RCC 7860 (cell line): ENCODE measurements at places on chromosomes 11 and 22.

DNA sequence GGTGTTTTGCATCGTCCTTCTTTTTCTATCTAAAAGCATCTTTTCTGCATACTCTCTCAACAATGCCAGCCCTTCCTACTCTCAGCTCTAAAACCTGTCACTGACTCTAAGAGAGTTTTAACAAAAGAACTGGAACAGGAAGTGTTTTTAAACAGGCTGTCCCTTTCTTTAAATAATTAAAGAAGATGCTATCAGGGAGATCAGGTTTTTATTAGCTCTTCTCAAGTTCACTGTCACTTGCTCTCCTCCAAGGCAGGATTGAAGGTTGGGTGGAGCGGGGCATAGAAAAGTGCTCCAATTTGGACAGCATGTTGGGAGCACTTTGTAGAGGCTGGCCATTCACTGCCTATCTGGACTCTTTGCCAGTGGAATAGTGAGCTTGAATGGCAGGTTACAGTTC is 56.4 kb upstream of the BARX2 start:
- DNase-seq: no peak

- no peak for DNase-seq
These were observed 92.4 kb upstream of the TMEM45B start for GRCh38 chr11:129723146-129723760.

GRCh38 chr11:115222863-115223530 is 281.2 kb downstream of the CADM1 start:
- DNase-seq: peak; percentile 45

- DNase-seq: no peak
These were observed 7.0 kb downstream of the BEST1 start for GRCh38 chr11:61957021-61957770.

GRCh38 chr11:116117331-116118137 is 613.3 kb upstream of the CADM1 start:
- DNase-seq: no peak

DNA sequence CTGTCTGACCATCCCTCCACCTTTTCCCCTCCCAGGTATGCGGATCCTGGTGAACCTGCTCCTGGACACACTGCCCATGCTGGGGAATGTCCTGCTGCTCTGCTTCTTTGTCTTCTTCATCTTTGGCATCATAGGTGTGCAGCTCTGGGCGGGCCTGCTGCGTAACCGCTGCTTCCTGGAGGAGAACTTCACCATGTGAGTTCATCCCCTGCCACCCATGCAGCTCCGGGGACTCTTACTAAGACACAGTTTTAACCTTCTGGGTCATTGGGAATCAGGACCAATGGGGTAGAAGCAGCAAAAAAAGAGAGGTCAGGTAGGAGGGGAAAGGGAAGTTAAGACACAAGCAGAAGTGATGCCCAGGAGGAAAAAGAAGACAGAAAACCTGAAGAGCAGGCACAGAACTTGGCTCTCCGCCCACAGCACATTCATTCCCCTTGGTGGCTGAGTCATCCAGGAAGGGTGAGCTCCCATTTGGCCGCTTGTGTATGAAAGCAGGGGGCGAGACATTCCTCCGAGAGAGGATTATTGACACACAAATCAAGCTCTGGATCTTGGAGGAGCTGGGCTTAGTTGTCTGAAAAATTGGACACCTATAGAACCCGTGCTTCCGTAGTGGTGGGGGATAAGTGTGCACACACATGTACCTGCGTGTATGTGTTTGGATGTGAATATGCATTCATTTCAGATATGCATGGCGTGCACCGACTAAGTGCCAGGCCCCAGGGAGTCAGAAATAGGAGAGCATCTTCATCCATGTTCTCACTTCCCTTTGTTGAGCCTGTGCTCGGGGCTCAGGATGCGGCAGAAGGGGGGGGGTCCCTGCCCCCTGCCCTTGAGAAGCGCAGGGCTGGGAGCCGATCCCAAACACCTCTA is 64.2 kb downstream of the CACNA1I start:
- peak; percentile 77 for DNase-seq

GRCh38 chr11:115126092-115126491 is 378.1 kb downstream of the CADM1 start:
- DNase-seq: no peak

DNA sequence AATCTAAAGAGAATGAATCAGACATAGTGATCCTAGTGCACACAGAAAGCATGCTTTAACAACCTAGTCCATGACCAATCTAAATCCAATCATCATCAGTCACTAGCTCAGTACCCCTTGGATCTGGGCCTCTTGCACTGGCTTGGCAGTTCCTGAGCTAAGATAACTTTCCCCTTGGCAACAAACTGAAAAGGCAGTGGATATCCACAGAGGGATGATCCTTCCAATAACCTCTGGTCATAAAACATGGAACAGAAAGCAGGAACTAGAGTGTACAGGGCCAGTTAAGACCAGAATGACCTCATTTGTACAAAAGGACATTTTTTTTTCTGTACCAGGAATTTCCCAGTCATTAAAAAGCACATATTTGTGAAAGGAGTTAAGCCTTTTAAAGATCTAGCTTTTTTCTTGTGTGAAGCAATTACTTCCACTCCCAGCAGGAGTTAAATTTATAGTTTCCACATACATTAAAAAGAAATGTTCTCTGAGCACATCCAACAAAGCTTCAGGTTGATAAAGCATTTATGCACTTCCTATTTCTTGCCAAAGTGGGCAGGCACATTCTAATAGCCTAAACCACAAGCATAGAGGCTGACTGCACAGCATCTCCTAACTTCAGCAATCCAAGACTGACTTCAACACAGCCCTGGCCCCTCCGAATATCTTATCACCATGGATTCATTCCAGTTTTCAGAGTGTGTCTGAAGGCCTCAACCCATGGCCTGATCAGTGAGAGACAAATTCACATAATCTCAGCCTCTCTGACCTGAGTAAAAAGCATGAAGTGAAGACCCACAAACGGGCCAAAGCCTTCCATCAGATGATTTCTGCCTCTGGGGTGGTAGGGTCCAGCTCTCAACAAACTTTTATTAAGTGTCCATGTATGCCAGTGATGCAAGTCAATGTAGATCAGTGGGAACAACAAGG is 29.9 kb downstream of the GUCY1A2 start:
- peak; percentile 36 for DNase-seq

DNA sequence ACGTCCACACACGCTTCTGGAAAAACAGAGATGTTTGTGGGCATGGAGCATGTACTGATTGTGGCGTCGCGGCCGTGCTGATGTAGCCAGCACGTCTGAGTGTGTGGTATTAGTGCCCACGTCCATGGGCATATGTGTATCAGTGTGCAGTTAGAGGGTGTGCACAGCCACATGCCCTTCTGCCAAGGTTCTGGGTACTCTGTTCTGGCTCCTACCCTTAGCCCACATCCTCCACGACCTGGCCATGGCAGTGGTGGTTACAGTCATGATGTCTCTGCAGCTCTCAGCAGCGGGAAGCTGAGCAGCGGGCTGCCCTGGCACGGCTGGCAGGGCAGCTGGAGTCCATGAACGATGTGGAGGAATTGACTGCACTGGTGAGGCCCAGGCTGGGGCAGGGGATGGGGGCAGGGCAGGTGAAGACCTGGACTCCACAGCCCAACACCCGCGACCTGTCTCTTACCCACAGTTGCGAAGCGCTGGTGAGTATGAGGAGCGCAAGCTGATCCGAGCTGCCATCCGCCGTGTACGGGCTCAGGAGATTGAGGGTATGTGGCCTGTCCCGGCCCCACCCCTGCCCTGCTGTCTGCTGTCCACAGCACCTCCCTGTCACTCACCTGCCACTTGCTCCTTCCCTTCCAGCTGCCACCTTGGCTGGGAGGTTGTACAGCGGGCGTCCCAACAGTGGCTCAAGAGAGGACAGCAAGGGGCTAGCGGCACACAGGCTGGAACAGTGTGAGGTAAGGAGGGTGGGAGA is 7.3 kb downstream of the SMTN start:
- DNase-seq: no peak

DNA sequence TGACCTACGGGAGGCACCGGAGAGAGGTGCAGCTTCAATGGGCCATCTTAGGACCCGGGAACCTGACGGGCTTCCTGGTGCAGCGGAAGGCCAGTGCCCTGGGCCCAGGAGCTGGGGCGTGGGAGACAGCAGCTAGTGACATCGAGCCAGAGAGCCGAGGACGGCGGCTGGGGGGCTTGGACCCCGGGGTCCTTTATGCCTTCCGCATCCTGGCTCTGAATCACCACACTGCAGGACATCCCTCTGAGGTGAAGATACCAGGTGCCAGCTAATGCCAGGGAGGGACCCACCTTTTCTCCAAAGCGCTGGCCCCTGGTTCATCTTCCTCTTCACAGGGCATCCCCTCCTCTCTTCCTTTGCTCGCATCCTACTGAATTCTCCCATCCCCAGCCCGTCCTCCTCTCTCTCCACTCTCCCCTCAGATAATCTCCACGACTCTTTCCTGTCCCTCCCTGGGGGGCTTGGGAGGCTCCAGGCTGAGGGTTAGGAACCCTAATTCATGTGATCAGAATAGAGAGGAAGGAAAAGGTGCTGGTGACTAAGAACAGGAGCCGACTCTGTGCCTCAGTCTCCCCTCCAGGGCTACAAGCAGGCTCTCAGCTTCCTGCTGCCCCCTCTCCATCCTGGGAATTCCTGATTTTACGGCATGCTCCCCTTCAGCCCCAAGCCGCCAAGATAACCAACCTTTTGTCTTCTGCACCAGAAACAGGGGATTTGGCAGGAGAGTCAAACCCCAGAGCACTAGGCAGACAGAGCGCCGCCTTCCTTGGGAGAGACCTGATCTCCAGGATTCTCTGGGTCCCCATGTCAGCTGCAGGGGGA is 8.5 kb downstream of the VSIG10L2 start:
- no peak for DNase-seq

- DNase-seq: no peak
These were observed 43.4 kb downstream of the GRIK4 start for GRCh38 chr11:120554766-120555432.

DNA sequence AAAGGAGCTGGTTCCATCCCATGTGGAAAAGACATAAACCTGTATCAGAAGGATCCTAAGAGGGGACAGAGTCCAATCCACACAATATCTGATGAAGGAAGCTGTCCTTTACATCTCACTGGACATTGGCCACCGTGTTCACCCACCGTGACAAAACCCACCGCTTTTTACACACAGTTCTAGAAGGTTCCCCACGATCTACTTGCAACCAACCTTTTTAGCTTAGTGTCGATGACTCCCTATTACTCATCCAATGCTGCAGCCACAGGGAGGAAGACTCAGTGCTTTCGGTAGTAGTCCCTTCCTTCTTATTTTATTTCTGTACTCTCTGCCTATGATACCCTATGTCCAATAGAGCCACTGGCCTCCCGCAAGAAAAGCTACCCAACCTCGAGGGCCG is 65.4 kb downstream of the MAPK1 start:
- peak; percentile 50 for DNase-seq

- DNase-seq: no peak
These were observed 712.6 kb upstream of the ANO5 start for GRCh38 chr11:21480240-21480639.

DNA sequence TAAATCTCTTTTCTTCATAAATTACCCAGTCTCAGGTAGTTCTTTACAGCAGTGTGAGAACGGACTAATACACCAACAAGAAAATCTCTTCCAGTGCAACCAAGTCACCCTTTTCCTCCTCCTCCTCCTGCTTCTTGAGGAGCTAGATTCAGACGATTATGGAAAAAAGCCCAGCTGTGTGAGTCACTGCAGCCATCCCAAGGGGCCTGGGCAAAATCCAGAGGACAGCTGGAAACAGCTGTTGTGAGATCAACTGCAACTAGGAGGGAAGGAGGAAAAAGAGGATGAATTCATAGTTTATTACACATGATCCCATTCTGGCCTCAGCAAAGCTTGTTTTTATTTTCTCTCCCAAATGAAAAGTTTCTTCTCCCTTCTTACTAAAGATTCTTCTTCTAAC is 32.9 kb downstream of the RBFOX2 start:
- DNase-seq: no peak

- DNase-seq: no peak
These were observed 2.5 kb downstream of the ELP4 start for GRCh38 chr11:31512117-31512516.

- DNase-seq: no peak
These were observed 1.7 kb downstream of the MMP11 start for GRCh38 chr22:23774114-23774921.

DNA sequence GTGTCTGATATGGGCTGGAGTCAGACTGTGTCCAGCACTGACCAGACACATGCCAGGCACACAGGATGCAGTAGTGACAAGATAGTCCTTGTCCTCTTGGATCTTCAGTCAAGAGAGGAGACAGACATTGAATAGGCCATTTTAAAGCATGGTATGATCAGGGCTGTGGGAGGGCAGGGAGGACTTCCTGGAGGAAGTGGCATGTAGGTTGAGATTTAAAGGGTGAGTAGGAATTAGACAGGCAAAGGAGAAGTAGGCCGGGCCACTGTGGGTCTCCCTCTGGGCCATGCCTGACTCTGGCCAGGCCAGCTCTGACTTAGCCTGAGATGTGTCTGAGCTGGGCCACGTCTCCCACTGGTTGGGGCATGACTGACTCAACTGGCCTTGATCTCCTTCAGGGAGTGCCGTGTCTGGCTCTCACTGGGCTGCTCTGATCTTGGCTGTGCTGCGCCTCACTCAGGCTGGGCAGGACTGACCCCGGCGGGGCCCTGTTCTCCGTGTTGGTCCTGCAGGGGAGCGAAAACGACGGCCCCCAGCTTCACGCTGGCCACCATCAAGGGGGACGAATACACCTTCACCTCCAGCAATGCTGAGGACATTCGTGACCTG is 71.2 kb downstream of the MYO7A start:
- DNase-seq: no peak

GRCh38 chr11:96538622-96539021 is 148.8 kb downstream of the JRKL start:
- DNase-seq: no peak

DNA sequence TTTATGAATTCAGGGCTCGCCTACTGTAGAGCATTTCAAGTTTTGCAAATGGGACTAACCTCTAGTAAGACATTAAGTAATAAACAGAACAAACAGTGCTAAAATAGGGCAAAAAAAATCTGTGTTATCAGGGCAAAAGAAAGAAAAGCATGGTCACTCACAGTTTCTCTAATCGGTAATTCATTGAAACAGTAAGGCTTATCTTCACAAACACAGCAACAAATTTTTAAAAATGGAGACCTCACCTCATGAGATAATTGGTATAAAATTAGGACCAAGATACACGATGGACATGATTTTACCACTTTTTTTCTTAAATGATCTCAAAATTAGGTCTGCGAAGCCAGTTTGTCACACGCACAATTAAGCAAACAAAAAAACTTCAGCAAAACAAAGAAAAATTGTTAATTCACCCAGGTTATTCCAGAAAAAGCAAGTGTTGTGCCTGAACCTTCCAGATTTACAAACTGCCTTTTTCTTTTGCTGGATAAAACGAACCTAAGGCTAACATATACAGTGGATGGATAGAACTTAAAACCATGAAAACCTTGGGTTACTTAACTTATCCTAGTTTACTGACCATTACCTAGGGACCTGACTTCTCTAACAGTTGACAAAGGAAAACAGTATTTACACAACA is 1.4 kb downstream of the TMEM123 start:
- DNase-seq: no peak

DNA sequence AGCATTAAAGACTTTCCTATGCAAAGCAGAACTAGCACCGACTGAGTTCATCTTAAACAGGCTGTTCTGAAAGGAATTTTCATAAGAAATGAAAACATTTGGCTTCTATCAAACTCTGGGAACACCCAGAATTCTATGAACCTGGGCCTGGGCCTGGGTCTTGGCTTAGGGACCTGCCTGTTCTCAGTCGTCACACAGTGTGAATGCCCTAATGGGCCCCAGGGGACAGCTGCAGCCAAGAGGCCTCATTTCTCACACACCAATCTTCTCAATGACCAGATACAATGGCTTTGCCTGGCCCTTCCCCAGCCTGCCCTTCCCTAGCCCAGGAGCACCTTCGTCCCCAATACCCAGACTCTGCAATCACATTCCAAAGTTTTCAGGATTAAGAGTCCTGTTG is 234.9 kb upstream of the ARHGAP20 start:
- no peak for DNase-seq
